ENCODE measurements at places on chromosomes 1 and 21.

GRCh38 chr1:204409836-204410687, 1.6 kb downstream of the PPP1R15B start:
- no peak for DNase-seq

- no peak for DNase-seq
These were observed 745 bp downstream of the MUL1 start for GRCh38 chr1:20507248-20507563.

- no peak for DNase-seq
These were observed 4.1 kb downstream of the SERINC2 start for GRCh38 chr1:31417148-31417547.

DNA sequence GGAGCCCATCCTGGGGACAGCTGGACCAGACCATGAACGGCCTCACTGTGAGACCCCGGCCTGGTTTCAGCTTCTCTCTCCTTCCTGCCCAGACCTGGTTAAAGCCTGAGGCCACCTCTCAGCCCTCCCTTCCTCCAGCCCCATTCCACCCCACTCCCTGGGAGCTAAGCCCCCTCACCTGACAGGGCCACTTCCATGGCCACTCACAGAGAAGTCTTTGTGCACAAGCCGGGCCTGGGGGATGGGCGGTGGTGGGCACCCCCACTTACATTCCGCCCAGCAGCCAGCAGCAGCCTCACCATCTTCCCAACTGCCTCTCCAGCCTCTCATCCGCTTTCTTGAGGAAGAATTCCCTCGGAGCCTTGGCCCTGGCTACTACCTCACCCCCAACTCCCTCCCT, 40.4 kb downstream of the RHBG start:
- no peak for DNase-seq

DNA sequence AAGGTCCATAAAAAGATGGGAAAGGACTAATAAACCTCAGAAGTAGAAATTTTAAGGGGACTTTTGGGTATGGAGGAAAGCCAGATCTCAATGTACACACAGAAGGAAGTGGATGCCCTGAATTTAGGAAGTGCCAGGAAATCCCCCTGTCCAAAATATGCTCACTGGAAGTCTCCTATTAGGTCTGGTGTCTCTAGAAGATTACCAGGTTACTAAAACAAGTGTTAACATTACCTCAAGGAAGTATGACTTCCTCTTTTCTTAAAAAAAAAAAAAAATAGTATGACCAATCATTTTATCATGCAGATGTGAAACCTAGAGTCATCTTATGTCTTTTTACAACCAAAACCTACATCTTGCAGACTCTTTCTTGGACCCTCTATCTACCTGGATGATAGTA, 30.7 kb downstream of the CD58 start:
- DNase-seq: no peak

- DNase-seq: no peak
These were observed 26.2 kb upstream of the MCOLN3 start for GRCh38 chr1:85074365-85074964.

DNA sequence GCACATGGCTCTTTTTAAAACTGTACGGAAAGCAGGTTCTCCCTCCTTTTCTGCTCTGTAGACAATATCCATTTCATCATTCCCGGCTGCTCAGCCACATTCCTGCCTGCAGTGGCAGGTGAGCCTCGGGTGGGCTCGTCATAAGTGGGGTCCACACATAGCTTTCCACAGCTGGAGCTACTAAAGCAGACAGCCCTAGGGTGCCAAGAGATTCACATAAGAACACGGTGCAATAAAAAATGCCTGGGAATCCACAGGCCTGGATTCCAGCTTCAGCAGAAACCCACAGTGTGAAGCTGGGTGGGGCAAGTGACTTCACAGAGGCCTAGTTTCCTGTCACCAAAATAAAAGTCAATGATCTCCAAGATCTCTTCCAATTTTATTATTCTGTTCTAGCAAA, 96.4 kb downstream of the MIS18A start:
- no peak for DNase-seq

- no peak for DNase-seq
These were observed 9.0 kb upstream of the GPR153 start for GRCh38 chr1:6269720-6270400.

GRCh38 chr1:2415337-2415736, 3.0 kb upstream of the PEX10 start:
- DNase-seq: no peak

- no peak for DNase-seq
These were observed 113.0 kb upstream of the VAV3 start for GRCh38 chr1:108077991-108078390.

DNA sequence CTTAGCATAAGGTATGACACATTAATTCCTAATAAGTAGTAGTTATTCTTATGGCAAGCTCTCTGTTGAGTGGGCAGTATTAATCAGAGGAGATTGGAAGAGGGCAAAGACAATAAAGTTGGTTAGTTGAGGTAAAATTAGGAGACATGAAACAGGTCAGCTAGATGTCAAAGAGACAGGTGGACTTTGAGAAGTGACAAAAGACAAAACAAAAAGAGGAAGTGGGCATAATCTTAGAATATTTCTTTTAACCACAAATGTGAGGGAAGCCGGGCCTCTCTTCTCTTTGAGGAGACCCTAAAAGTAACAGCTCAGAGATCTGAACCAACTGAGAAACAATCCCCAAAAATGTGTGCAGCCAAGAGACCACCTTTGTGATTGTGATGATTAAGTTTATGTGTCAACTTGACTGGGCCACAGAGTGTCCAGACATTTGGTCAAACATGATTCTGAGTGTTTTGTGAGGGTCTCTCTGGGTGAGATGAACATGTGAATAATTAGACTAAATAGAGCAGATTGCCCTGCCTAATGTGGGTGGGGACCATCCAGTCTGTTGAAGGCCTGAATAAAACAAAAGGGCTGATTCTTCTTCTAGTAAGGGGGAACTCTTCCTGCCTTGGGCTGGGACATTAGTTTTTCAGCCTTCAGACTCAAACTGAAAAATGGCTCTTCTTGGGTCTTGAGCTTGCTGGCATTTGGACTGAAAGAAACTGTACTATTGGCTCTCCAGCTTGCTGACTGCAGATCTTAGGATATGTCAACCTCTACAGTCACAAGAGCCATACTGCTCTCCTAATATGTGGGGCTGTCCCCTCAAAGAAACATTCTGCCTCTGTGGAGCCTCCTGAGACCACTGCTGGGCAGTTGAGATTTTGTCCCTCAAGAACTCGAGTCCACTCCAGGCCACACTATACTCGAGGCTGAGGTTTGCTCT, 40.0 kb downstream of the FCRL5 start:
- DNase-seq: no peak

GRCh38 chr1:215002471-215002870, 80.1 kb upstream of the KCNK2 start:
- no peak for DNase-seq

- DNase-seq: no peak
These were observed 32.4 kb downstream of the PRMT2 start for GRCh38 chr21:46667741-46668380.

- DNase-seq: no peak
These were observed 181.2 kb downstream of the TGFBR3 start for GRCh38 chr1:91704746-91705145.

DNA sequence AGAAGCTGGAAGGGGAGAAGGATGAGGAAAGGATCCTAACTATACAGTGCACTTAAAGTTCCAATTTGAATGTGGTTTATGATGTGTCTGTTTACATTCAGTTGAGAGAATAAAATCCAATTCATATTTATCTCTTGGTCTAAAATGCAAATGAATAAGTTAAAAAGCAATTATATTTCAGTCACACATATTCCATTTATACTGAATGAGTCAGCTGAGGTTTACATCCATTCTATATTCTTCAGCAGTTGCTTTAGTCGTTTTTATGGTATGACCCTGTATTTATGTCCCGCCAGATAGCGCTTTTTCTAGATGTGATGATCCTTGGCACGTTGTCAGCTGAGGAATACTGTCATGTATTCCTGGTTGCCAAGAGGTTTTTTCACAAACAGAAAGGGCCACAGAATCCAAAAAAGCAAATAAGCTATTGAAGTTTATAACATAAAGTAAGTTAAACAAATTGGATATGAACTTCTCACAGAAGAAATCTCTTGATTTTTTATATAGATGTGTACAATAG, 866.2 kb downstream of the NCAM2 start:
- no peak for DNase-seq

GRCh38 chr1:116256286-116256649, 116.8 kb upstream of the ATP1A1 start:
- DNase-seq: no peak
